ENCODE measurements at places on chromosomes 11 and 22.

GRCh38 chr11:7595016-7595866 lies 78.1 kb downstream of the CYB5R2 start:
- DNase-seq = no peak

DNA sequence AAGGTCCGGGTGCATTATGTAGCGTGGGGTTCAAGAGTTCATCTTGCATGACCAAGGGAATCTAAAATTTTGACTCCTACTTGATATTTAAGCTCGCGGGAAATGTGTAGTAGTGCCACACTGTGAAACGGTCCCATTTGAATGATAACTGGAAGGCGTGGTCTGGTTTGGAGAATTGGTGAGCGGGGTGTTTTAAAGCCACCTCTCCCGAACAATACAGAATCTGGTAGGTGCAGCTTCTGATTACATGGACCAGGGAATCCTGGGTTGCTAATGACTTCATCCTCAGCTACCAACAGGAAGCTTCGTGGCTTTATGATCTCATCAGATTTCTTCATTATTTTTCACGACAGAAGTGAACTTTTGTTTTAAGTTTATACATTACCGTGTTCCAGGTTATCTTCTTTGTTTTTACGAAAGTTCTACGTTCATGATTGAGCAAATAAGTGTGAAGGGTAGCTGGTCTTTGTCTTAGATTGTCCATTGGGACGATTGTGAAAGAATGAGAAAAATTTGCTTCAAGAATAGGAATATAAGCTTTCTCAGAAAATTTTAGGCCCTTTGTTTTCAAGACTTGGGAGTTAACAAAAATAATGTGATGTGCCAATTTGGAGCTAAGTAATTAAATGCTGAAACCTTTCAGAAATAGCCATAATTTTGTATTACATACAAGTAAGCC lies 1.7 kb downstream of the QSER1 start:
- DNase-seq = peak; percentile 73

DNA sequence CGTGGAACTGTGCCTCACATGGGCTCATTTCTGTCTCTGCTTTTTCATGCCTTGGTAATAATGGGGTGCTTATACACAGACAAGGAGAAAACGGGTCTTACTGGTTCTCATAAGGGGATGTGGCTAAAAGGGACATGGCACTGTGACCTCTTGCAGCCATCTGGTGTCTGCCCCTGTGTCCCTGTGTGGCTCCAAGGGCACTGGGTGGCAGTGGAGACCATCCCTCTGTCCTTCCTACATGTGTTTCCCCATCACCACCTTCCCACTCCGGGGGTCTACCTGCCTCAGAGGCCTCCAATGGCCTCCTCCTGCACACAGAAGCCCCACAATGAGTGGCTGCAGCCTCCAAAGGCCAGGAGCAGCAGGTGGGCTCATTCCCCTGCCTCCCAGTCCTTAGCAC lies 221.2 kb downstream of the CEP164 start:
- DNase-seq = no peak

DNA sequence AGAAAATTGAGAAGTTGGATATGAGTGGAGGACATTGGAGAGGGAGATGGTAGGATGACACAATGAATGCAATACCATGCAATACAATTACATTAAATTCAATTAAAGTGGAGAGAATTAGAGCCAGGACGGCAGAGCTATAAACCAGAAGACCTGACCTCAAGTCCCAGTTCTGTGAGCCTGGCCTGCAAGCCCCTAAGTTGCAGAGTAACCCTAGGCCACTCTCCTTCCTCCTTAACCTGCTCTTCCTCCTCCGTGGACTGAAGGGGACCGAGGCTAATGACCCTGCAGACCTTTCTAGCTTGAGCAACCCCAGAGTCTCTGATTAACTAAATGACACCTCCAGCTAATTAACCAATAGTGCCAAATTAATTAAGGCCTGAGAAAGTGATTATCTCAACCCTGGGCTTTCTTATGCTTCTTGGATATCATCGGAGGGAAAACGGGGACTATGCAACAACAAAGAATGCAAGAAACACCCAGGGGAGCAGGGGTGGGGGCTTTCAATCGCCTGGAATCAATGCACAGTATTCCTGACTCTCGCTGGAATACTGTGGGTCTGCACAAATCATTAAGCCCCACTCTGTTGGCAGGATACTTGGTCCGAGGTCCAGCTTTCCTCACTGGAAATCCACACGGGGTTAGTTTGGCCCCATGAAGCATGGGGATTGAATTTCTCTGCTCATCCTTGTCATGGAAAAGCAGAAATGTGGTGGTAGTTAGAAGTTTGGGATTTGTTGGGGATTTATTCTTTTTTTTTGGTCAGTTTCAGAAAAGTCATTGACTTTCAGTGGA lies 548.3 kb downstream of the MN1 start:
- DNase-seq = no peak

- no peak for DNase-seq
These were observed 176.1 kb downstream of the DBX1 start for GRCh38 chr11:19984048-19984742.

DNA sequence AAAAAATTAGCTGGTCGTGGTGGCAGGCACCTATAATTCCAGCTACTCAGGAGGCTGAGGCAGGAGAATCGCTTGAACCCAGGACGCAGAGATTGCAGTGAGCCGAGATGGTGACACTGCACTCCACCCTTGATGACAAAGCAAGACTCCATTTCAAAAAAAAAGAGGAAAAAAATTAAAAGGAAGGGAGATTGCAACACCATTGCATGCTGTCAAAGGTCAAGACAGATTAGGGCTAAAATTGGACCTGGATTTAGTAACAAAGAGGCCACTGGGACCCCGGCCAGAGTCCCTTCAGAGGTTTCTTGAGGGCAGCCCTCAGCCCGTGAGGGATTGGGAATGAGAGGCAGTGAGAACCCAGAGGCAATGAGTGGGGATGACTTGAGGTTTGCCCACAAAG lies 8.2 kb upstream of the MAFF start:
- DNase-seq = no peak

DNA sequence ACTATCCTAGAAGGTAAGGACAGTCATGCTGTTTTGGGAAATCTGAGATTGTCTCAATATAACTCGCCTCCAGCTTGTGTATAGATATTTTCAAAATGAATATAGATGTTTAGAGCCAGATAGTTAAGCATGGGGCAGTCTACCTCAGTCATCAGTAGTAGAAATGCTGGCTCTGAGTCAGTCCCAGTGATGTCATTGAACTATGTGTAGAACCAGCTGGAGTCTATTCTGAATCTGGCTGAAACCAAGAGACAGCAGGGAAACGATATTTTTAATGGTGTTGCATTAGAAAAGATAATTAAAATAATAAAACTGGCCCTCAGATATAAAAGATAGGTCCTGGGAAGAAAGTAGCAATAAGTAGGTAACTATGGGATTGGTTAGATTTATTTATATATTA lies 25.9 kb downstream of the PIWIL4 start:
- DNase-seq = no peak

DNA sequence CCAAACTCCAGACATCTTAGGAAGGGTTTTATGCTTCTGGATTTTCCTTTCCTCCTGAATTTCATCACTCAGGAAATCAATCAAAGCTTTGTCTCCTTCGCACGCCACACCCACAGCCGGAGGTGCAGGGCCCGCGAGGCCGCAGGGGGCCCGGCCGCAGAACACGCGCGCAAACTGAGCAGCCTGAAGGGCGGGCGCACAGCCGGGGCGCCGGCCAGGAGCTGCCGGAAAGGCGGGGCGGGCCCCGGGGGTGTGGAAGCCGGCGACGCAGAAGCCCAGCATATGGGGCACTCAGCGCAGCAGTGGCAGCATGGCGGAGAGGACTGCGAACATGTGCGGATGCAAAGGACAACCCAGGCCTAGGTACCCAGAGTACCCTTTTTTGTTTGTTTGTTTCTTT lies 33.1 kb upstream of the SPTBN2 start:
- DNase-seq = no peak

DNA sequence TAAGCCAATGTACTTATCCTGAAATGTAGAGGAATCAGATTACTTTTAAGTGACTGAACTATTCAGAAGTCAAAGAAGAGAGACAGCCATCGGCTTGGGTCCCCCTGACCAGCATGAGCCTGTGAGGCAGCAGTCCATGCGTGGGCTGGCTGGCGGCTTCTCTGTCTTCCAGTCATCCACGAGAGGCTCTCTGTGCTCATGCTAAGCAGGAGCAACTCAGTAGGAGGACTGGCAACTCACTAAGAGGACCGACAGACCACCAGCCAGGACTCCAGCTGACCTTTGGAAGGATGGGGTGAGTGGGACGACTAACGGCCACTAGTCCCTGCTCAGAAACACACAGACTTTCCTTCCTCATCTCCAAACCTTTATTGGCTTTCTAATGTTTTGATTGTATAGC lies 43.6 kb downstream of the ARFGAP3 start:
- no peak for DNase-seq

GRCh38 chr11:108734956-108735559 lies 70.2 kb downstream of the DDX10 start:
- DNase-seq = no peak

DNA sequence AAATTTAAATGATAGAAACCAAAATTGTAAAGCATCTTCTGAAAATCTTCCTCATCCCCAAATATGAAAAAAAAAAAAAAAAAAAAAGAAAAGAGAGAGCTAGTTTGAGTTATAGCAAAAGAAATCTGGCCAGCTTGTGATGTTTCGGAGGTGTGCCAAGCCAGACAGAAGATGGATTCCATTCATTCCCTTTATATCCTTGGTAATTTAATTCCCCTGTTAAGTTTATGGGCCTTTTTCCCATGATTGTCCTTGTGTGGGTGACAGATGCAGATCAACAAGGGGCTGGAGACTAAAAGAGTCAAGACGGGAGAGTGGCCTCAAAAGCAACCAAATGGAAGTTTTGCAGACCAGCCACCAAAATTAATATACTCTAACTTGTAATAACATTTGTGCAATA lies 47.6 kb upstream of the PARVA start:
- DNase-seq = no peak

DNA sequence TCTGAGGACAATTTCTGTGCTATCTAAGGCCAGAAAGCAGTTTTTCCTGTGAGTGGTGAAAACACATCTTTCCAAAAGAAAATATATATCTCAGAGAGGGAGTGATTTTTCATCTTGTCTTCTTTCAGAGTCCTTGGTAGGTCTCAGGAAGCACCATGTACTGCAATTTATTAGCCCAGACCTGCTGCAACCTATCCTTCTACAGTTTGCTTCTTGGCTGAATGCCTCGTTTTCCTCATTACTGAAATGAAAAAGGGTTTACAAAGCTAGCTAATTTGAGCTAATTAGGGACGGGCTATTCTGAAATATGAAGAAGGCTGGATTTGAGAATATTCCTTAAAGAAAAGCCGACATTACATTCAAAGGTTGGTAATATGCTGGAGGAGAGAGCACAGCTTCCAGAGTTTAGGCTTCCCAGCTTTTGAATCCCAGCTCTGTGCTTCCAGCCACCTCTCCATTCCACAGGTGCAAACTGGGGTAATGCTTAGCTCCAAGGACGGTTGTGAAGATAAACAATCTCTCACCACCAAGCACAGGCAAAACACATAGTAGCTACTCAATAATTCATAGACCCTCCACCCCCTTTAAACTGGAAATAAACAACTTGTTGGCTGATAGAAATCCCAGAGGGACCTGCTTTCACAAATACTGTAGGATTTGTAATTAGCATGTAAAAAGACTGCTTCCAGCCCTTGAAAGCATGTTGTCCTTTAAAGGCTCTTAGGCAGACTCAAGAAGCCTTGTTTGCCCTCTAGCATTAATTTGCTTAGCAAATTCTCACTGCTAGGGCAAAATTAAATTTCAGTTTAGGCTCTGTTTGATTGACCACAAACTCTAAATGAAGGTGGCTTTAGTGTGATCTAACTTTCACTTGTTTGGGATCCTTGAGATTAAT lies 24.5 kb upstream of the SESN3 start:
- DNase-seq = no peak

DNA sequence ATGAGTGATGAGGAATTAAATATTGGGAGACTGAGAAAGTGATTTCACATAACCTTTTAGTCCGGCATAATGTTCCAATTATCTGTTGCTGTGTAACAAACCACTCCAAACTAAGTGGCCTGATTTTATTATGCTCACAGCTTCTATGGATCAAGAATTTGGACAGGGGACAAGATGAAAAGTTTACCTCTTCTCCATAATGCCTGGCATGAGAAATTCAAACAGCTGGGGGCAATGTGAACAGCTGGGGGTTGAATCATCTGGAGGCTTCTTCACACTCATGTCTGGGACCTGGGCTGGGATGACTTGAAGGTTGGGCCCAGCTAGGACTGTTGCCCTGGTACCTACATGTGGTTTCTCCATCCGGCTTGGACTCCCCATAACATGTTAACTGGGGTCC lies 99.4 kb upstream of the DRD2 start:
- no peak for DNase-seq

DNA sequence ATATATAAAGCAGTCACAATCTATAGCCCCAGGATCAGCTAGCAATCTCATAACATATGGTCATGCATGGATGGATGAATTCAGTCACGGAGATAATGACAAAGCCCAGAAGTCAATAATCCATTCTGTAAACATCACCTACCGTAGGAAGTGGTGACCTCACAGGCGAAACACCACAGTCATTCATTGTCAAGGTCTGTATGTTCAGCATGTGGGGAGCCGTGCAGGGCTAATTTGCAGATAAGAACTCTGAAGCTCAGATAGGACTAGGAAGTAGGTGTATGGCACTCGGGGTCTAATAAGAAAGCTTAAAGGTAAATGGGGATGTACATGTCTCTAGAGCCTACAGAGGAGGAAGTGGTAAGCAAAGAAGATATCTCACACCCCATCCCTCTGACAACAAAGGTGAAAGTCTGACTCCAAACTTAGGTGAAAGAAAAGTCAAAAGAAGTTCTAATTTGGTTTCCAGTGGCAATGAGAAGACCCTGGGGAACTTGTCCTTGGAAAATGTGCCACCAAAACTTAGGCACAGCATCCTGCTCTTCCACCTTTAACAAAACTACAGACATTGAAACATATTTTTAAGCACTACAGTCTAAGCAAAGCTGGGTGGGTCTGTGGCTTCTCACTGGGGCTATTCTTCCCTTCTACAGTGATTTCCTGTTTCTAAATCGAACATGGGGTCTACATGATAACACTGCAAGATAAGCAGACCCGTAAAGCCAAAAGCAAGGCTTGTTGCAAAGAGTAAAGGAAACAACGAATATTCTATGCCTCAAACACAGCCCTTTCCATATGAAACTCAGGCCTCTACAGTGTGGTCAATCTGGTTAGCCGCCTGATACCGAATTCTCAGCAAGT lies 5.2 kb downstream of the CRTAM start:
- DNase-seq = no peak

- DNase-seq = no peak
These were observed 2.0 kb downstream of the RIC8A start for GRCh38 chr11:209275-210121.

- DNase-seq = no peak
These were observed 2.3 kb upstream of the OSBPL5 start for GRCh38 chr11:3167143-3168119.

All from HEK293T (cell line).